ENCODE measurements at places on chromosomes 1 and 21.

DNA sequence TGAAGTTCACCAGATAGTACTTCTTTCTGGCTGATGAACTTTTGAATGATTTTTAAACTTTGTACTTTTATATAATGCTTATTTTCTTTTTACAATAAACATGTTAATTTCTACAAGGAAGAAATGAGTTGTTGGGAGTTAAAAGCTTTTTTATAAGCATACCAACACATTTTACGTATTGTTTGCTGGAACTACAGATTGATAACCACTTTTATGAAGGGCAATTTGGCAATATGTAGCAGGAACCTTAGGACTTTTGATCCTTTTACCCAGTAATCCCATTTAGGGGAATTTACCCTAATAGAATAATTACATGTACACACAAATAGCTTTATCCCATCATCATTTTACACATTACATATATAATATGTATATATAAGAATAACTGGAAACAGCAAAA is 16.3 kb downstream of the PRPF38A start:
- DNase-seq: no peak

DNA sequence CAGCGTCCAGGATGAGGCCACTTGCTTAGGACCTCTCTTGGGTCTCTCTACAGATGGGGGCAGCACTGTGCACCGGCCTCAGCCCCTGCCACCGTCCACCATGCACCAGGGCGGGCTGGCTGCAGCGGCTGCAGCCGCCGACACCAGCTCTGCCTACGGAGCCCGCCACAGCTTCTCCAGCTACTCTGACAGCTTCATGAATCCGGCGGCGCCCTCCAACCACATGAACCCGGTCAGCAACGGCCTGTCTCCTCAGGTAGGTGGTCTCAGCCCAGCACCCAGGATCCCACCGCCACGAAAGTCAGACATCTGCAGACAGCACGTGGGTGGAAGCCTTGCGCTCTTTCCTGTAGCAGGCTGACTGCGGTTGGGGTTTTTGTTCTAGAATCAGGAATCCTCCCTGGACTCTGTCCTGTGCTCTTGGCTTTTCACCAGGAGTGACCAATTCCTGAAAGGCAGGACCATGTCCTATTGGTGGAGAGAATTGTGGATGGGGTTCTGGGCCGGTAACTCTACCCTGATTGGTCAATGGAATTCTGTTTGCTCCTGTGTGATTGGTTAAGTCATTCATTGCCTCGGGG is 72.5 kb downstream of the PAX7 start:
- no peak for DNase-seq

- DNase-seq: no peak
Observed at GRCh38 chr1:184943998-184944397, 30.3 kb downstream of the NIBAN1 start.

DNA sequence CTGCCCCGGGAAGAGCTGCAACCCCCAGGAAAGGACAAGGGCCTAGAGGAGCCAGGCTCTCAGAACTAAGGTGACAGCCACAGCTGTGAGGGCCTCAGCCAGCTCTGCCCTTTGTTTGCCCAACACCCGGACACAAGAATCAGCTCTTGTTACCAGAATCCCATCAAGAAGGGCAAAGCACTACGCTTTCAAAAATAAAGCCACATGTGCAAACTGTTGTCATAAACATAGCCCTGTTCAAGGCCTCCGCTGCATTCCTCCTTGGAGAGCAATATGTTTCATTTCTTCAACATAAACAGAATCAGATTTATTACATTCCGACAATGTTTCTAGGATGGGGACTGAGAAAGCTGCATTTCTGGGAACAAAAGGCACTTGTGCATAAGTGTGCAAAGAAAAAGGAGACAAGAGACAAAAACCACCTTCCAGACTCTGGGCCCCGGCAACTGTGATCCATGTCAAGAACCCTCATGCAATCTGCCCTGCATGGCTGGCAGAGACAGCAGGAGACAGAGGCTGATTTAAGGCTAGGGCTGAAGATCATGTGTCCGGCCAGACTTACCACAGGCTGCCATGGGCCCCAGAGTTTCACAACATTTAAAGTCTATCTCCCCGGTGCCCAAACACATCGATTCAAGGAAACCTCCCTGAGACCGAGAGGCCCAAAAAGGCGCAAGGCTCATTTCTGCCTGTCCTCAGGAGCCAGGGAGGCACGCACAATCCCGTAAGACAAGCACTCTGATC is 71.0 kb downstream of the SSBP3 start:
- DNase-seq: no peak

DNA sequence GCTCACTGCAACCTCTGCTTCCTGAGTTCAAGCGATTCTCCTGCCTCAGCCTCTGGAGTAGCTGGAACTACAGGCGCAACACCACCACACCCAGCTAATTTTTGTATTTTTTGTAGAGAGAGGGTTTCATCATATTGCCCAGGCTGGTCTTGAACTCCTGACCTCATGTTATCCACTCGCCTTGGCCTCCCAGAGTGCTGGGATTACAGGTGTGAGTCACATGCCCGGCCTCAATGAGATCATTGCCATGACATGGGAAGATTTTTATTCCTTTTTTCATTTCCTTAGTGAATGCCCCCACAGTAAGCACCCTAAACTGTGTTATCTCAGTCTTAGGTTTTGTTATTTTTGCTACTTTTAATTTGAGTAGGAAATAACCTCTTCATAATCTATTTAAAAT is 977.9 kb downstream of the BRINP3 start:
- no peak for DNase-seq

DNA sequence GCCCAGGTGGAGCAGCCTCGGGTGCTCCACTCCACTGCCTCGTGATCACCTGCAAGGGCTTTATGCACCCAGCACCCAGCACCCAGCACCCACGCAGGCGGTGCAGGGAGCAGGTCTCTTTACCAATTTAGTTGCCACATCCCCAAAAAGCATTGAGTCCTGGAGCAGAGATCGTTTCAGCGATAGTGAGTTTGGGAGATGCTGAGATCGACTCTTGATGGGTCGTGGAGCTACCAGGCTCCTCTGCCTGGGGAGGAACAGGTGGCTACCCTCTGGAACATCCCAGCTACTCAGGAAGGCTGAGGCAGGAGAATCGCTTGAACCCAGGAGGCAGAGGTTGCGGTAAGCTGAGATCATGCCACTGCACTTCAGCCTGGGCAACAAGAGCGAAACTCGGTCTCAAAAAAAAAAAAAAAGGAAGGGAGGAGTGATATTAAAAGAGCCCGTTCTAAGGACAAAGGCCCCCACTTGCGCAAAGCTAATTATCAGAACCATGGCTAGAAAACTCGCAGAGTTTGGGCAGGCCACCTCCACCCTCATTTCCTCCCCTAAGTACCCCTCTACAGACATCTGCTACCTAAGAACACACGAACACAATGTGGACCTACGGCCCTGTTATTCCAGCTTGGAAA is 106.5 kb upstream of the SLC45A1 start:
- no peak for DNase-seq

DNA sequence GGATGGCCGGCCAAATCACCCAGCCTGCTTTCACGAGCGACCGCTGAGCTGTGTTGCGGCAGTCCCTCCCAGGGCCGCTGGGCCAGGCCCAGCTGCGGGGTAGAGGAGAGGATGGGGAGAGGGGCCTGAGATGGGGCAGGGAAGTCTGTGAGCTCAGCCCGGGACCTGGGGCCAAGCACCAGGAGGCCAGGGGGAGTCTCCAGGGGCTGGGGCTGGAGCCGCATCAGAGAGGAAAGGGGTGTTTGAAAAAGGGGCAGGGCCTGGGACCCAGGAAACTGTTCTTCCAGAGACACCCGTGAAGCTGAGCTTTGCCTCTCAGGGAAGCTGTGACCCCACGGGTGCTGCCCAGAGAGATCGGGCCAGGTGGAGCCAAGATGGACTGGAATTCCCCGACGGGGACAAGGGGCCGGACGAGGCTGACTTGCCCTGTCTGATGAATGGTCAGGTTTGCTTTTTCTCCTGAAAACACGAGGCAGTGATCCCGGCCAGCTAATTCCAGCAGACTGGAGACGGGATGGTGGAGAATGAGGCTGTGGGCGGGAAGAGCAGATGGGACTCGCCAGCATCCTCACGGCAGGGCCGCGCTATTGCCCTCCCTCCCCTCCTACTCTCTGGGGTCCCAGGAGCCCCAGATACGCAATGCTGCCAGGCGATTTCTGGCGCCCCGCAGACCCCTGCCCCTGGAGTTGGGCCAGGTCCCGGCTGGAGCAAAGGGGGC is 40.3 kb upstream of the COL18A1 start:
- no peak for DNase-seq

DNA sequence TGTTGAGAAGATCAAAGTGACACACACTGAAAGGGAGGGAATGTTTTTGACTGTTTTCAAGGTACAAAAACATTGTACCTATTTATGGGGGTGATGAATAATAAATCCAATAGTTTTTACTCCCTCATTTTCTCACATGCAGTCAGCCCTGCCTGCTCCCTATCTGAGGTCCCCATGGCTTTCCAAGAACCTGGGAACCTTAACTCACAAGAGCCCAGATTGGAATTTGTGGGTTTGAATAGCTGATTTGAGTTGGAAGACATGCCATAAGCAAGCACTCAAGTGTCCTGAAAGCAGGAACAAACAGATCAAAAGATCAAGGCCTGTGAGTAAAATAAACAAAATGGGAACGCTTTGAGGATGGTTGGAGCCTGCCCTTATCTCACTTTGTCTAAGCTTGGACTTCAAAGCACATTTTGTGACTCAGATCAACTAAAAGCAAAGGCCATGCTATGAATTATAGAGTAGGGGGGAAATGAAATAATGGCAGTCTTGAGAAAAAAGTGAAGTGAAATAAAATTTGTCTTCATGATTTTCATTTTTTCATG is 136.6 kb downstream of the LYPLAL1 start:
- no peak for DNase-seq

- DNase-seq: no peak
Observed at GRCh38 chr1:204176049-204176448, 9.9 kb upstream of the REN start.

- DNase-seq: no peak
Observed at GRCh38 chr21:27406300-27407009, 439.6 kb upstream of the ADAMTS5 start.
